ENCODE measurements at places on chromosomes 7 and 10. TPM values are rescaled to one million over a fixed set of nuclear protein-coding genes. Genes with fewer than 3 reads are reported as not detected.

DNA sequence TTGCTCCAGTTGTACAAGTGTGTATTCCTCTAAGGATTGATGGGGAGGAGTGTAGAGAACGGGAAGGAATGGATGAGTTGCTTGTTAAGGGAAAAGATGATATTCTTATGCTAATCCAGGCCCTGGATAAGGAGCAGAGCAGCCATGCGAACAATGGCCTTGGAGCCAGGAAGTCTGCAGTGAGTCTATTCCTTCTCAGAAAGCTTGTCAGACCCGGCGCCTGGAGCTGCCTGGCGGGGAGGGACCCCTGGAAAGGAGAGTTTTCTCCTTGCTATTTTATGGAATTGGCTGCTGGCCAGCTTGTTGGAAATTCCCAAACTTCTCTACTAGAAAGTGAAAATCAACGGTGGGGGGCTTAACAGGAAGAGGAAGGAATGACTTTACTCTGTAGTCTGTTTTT is 89.1 kb downstream of the MMRN2 start:
- DNase-seq = no peak

KMT2C gene
- total RNA-seq = 62.6 TPM

SAP25 gene
- 2.9 TPM for total RNA-seq

- no peak for DNase-seq
These were observed 183.0 kb downstream of the HECW1 start for GRCh38 chr7:43295429-43295828.

DNA sequence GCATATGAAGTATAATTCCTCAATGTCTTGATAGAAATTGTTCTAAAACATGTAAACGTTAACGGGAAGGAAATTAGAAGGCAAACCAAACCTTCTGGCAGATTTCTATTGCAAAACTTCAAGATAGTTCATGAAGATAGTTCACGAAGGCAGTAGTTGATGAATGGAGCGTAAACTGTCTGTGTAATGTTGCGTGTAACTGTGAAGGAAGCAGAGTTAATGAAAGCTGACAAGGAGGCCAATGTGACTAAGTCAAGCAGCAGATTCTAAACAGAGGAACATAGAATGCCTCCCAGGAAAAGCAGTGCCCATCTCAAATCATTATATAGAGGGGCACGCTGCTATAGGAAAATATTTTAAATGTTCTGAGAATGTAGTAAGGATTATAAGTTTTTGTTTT is 659.7 kb upstream of the IGFBP3 start:
- DNase-seq = no peak

DNA sequence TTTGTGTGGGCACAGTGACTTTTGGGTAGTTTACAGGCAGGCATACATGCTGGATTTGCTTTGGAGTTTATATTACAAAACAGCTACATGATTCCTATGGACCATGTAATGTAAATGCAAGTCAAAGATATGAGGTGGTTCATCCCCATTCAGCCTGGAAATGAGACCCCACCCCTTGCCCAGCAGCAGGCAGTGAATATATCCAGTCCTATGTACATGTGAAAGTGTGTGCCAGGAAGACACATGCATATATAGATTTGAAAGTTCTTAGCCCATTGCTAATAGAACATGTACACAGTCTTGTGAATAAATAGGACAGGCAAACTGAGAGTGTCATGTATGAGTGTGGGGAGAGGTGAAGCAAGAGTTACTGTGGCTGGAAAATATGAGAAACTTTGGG is 65.3 kb downstream of the FZD1 start:
- DNase-seq = no peak

FOXL3 gene
- not detected for total RNA-seq

- DNase-seq = no peak
These were observed 134.2 kb upstream of the EFCAB10 start for GRCh38 chr7:105715528-105715927.

DNA sequence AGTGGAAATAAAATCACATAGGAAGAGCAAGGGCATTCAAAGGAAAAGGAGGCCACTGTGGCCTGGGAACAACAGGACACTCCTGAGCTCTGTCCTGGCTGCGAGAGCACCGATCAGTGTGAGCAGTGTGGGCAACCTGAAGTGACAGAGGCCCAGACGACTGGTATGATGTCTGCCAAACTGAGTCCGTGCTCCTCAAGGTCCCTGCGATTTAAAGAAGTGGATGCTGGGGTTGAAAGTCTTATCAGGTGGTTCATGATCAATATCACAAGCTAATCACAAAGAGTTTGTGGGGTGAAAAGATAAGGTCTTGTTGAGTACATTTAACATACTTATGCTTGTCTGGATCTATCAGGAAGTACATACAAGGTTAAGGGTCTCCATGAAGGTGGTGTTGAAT is 176.5 kb downstream of the ZNF438 start:
- DNase-seq = no peak
